Stimulated activated CD8-positive, alpha-beta memory T cell treated with anti-CD3 and anti-CD28 coated beads, Interleukin-4, amount 100 ng/mL, for 24 hours (primary cell): ENCODE measurements at places on chromosomes 5 and 9.
A peak's percentile ranks its signal among the peaks of the same experiment; 100 is the strongest.

GRCh38 chr9:77744841-77745430 is 96.8 kb upstream of the GNA14 start:
- no peak for DNase-seq

- DNase-seq, result no peak
These were observed 199.3 kb upstream of the CDH6 start for GRCh38 chr5:30994176-30994575.

DNA sequence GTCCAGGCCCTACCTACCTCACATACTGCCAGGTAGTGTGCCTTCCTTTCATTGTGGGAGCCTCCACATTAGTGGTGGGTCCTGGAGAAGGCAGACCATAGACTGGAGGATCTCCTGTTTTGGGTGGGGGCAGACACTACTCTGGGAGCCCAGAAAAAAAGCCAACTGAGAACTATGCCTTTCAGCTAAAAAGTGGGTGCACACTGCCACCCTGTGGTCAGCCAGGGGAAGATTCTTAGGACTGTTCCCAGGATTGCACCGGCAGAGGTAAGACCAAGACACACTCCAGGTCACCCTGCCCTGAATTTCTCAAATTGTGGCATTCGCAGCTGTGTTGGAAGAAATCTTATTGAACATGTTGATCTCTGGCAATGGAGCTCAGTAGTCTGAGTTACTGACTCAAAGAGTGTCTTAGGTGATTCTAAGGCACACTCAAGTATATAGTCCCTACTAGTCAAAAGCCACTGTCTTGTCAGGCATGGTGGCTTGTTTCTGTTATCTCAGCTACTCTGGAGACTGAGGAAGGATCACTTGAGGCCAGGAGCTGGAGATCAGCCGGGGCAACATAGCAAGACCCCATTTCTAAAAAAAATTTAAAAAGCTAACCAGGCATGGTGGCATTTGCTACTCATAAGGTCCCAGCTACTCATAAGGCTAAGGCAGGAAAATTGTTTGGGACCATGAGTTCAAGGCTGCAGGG is 3.6 kb downstream of the SIGMAR1 start:
- peak; percentile 60 for DNase-seq

DNA sequence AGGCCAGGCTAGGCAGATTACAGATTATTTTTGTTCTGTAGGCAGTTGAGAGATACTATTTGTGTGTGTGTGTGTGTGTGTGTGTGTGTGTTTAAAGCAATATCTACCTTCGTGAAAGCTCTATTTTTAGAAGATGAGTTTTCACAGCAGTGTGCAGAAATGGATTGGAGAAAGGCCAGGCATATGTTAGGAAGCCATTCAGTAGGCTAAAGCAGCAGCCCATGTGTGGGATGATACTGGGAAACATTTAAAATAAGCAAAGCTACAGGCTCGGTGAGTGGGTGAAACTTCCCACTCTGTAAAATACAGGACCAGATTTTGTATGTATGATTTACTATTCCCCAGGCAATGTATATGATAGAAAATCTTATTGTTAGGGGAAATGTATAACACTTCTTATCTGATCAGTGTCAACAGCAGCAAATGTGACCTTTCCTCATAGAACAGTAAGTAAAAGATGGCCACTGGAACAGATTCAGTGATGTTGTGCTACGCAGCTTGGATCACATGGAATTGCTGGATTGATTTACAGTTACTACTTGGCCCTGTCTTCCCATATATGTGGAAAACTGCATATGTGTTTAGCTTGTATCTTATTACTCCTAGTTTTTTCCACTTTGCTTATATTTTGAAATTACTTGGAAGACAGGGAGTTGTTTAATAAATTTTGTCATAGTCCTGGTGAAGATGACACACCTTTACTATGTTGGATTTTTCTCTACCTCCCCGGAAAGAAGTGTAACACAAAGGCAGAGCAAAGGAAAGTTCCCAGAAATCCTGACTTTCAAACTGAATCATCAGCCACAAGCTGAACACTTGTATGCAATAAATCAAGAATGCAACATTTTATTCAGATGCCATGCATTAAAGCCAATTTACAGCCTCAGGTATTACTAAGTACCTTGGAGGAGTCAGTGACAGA is 1077.7 kb upstream of the SEMA6A start:
- DNase-seq, result no peak

GRCh38 chr5:163033656-163034055 is 403.7 kb upstream of the CCNG1 start:
- no peak for DNase-seq

DNA sequence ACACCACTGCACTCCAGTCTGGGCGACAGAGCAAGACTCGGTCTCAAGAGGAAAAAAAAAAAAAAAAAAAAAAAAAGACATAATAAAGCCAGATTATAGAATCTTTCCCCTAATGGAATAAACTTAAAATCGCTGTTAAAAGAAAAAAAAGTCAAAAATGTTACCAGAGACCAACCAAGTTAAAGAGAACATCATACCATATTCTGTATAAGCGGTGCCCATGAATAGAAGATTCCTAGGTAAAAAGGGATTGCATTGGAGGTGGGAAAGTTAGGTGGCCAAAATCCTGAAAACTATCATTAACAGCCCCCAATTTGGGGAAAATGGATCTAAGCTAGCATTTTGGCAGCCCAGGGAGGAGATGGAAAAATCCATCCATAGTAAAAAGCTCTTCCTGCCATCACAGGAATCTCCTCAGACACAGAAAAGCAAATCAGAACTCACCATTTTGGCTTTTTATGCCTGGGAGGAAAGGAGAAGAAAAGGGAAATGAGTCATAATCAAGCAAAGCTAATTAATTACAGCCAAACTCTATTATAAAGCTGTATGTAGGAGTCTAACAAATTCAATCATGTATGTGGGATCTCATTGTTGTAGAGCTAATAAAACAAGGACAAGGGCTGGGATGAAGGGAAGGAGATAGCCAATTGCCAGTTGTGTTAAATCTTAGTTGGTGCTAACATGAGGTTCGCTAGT is 363.8 kb downstream of the ARL15 start:
- no peak for DNase-seq
